Nucleus accumbens (tissue), 56 donors: ENCODE measurements at places on chromosomes 5 and 9.

DNA sequence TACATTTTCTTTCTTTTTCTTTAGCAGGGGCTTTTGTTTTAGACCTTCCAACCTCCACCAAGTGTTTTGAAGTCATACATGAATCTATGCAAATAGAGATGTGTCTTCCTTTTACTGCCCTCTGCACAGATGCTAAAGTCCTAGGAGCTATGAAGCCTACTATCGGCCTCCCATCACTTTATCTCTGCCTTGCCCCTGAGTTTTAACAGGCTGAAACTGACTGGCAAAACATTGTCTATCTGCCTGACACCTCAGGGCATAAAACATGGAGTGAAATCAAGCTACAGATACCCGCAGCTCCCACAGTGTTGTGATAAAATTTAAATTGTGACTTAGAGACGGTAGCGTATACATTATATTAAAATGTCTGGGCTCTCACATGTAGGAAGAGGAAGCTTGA, 604.6 kb upstream of the C9orf72 start:
- no peak for DNase-seq

GRCh38 chr9:9817176-9817575, 795.6 kb downstream of the PTPRD start:
- DNase-seq, result no peak

DNA sequence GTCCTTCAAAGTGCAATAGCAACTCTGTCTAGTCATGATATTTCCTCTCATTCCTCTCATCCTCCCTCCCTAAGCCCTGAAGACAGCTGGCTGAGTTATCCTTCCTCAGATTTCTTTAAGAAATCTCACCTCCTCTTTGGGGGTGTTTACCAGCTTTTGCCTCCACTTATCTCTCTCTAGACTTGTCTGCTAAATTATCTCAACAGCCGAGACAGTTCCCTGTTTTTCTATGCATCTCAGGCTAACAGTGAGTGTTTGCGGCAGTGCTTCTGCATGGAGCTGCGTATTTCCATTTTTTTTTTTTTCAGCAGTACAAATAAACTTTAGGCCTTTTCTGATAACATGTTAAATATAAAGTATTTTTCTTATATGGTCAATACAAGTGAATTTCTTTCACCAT, 20.9 kb downstream of the KCTD16 start:
- no peak for DNase-seq

DNA sequence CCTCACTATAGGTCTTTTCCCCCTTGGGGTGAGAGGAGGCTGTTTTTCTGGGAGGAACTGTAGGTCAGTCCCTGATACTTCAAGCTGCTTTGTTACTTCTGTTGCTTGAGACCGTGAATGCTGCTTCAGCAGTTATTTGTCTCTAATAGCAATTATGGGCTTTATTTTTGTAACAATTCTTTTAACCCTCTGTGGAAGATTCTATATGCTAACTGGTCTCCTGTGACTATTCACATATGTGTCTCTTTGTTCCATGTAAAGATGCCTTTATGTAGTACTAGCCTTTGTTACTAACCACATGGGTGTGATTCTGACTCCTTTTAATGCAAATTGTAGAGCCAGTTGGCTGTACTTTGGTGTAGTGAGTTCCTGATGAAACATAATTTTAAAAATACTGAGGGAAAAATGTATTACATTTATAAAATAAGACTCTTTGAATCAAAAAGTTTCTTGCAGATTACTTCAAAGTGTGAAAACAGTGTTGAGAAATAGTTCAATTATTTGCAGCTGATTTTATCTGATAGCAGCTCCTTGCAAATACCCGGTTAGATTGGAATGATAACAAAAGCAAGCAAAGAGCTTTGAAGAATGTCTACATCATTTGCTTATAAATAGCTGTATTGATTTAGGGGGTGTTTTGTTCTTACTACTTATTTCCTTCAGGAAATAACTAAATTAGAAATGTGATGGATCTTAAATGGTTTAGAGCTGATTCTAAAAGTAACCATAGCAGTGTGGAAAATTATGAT, 46.6 kb downstream of the ANGPTL2 start:
- no peak for DNase-seq

DNA sequence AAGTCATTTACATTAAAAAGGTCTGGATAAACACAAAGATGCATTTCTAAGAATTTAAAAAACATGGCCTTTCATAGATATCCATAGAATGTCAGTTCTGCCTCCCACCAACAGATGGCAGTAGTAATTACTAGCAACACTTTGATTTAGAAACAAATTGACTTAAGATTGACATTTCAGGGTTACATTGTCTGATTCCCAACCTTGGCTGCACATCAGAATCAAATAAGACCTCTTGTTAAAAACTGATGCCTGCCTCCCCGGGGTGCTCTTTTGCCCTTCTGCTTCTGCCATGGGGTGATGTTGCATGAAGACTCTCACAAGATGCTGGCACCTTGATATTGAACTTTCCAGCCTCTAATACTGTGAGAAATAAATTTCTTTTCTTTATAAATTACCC, 146.2 kb upstream of the GPR151 start:
- DNase-seq, result no peak

- DNase-seq, result no peak
Measured at GRCh38 chr5:137438932-137439331, 60.2 kb downstream of the SPOCK1 start.

DNA sequence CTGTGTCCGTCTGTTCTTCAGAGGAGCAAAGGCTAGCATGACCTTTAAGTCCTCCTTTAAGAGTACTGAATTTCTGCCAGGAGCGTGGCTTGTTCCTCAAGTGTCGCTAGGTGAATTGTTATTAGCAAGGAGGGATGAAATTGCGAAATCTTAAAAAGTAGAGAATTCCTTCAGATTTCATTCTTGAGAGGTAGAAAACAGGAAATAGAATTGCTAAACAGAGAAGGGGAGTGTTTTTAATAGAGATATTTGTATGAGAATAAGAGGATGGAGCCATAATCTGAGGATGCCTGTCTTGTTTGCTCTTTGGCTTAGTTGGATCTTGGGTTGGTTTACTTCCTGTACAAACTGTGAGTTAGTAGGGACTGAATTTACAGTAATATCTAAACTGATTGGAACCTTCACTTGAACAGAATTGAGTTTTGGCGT, 39.2 kb downstream of the EXOSC2 start:
- DNase-seq, result no peak

DNA sequence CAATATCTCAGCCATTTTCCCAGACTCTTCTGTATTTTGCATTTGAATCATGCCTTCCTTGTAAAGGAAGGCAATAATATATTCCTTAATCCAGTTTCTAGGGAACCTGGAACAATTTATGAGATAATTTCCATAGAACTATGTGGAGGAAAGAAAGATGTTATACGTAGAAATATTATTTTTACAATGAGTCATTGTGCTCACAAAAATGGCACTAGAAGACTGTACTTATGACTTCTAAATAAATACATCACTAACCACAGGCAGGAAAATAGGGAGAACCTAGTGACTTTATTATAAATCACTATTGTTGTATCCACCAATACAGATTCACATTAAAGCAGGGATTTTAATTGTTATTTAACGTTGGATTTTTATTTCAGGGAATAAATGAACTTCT, 87.6 kb downstream of the FBXO38 start:
- DNase-seq, result no peak

DNA sequence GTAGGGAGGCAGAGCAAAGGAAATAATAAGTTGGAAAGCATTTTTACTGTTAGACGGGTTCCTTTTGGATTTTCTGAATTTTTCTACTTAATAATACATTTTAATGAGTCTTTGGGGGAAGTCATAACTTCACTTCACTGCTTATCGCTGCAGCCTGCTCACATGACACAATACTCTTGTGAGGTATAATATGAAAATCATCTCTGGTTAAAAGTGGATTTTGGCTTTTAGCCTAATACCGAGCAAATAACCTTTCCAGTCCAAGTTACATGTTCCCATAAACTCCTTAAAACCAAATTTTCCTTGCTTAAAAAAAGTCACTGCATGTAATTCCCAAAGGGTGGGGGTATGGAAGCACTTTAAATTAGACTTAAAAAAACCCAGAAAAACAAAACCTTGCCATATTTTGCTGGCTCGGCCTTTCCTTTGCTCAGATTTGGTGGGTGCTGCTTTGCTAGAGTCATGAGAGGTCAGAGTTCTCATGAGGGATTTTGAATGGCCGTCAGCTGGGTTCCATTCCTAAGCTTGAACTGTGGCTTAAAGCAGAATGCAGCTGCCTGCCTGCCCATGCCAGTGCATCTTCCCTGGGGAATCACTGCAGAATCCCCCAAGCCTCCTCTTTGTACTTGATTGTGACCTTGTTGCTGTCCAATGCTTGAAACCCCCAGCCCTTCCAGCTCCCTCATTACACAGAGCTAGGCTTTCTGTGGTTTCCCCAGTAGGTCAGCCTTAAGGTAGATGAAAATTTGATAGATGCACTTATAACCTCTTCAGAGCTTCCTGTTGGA, 331.8 kb downstream of the KDM4C start:
- DNase-seq, result no peak

GRCh38 chr5:52491071-52491787, 296.5 kb upstream of the ITGA1 start:
- DNase-seq, result no peak

DNA sequence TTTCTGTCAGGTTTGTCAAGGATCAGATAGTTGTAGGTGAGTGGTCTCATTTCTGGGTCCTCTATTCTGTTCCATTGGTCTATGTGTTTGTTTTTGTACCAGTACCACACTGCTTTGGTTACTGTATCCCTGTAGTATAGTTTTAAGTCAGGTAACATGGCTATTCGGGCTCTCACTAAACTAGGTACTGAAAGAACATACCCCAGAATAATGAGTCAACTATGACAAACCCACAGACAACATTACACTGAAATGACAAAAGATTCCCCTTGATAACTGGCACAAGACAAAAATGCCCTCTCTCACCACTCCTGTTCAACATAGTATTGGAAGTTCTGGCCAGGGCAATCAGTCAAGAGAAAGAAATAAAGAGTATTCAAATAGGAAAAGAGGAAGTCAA, 535.3 kb upstream of the CYLC2 start:
- DNase-seq, result no peak

GRCh38 chr5:75522025-75522424, 10.3 kb downstream of the POLK start:
- no peak for DNase-seq

DNA sequence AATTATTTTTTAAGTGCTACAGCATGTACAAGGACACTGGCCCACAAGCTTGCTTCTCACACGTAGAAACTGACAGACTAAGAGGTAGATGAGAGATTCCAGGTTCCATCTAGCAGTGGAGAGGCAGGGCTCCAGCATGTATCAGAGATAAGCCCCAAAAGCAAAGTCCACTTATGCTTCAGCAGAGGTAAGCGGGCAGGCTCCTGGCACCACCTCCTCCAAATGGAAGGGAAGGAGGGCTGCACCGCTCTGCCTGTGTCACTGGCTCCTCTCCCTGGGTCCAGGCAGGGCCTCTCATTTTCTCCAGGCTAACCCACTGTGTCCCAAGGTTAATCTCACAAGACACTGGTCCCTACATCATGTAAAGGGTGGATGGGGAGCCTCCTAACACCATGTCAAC, 15.9 kb downstream of the GRHPR start:
- no peak for DNase-seq

GRCh38 chr9:91623004-91623403, 199.4 kb upstream of the NFIL3 start:
- DNase-seq, result no peak

DNA sequence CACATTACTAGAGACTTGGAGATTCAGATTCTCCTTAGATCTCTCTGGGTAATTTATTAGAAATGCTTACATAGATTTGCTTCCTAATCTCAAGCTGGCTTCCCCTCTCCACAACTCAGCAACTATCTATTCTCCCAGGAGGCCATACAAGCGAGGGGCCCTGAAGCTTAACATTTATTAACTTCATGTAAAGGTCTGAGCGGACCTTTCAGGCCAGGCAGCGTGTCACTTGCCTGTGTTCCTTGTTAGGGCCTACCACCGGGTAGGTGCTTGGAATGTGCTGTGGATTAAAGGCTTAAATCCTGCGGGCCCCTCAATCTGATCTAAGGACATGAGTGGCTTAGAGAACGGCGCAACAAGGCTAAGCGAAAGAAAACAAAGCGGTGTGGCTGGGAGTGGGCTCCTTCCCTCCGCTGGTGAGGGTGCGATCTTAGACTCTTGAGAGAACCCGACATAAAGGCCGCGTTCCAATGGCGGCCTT, 712 bp upstream of the HSPA4 start:
- DNase-seq, result no peak

- peak; percentile 61 for DNase-seq
Measured at GRCh38 chr5:155727512-155728145, 599.3 kb upstream of the SGCD start.

- DNase-seq, result no peak
Measured at GRCh38 chr5:92560698-92561401, 1020.2 kb downstream of the NR2F1-AS1 start.

GRCh38 chr9:123997665-123998277, 13.8 kb upstream of the LHX2 start:
- DNase-seq, result no peak

- peak; percentile 23 for DNase-seq
Measured at GRCh38 chr5:52989025-52989780, at the start of gene ITGA2. Gene ITGA2 (plus strand): TSS chr5:52989352. CDS start chr5:52989469, 117 bp downstream.

- DNase-seq, result no peak
Measured at GRCh38 chr5:64971513-64971912, 202.8 kb downstream of the CWC27 start.

DNA sequence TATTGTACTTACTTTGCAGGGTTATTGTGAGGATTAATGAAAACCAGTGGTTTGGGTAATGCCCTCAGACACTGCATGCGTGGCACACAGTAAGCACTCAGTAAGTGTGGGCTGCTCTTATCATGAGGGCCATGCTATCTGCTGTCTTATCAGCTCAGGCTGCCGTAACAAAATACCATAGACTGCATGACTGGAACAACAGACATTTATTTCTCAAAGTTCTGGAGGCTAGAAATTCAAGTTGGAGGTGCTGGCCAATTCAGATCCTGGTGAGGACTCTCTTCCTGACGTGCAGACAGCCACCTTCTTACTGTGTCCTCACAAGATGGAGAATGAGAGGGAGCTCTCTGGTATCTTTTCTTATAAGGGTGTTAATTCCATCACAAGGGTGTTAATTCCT, 23.9 kb upstream of the SH3PXD2B start:
- no peak for DNase-seq

DNA sequence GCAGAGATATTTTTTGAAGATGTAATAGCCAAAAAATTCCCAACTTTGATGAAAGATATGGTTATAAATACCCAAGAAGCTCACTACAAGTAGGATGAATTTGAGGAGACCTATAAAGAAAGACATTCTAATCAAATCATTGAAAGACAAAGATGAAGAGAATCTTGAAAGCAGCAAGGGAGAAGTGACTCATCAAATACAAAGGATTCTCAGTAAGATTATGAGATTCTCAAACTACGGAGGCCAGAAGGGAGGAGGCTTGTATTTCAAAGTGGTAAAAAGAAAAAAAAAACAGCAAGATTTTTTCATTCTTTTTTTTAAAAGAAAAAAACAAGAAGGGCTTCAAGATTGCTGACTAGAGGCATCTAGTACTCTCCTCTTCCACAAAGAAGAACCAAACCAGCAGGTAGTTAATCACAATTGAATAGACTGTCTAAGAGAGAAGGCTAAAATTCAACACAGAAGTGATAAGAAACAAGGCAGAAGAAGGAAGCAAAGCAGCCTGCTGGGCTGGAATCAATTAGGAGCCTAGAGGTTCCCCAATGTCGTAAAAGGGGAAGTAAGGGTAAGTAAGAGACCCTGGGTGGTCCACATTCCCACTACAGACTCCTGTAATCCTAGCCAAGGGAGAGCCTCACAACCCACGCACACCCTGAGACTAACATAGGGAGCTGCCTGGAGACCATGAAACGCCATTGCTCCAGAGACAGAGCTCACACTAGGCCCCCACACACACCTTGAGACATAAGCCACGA, 59.1 kb upstream of the NIPAL4 start:
- DNase-seq, result no peak

- DNase-seq, result peak; percentile 90
Measured at GRCh38 chr5:148383564-148384379, at the start of gene FBXO38. Gene FBXO38 (plus strand): TSS chr5:148383958. CDS start chr5:148394777, 10,819 bp downstream.
